ENCODE measurements at places on chromosomes 3 and 15. TPM values are rescaled to one million over a fixed set of nuclear protein-coding genes. Genes with fewer than 3 reads are reported as not detected.

The CSPG4 gene
- total RNA-seq: 0.02 TPM

The SLC27A2 gene
- 6.2 TPM for total RNA-seq

The CCR2 gene
- 57.8 TPM for total RNA-seq

The GXYLT2 gene
- total RNA-seq: not detected

All from activated naive CD4-positive, alpha-beta T cell treated with anti-CD3 and anti-CD28 coated beads, Interleukin-2, amount 10 ng/mL, durations not matched to agents 5 hours and 36 hours (primary cell).